Foreskin melanocyte (primary cell): ENCODE measurements at places on chromosomes 13 and 19.

DNA sequence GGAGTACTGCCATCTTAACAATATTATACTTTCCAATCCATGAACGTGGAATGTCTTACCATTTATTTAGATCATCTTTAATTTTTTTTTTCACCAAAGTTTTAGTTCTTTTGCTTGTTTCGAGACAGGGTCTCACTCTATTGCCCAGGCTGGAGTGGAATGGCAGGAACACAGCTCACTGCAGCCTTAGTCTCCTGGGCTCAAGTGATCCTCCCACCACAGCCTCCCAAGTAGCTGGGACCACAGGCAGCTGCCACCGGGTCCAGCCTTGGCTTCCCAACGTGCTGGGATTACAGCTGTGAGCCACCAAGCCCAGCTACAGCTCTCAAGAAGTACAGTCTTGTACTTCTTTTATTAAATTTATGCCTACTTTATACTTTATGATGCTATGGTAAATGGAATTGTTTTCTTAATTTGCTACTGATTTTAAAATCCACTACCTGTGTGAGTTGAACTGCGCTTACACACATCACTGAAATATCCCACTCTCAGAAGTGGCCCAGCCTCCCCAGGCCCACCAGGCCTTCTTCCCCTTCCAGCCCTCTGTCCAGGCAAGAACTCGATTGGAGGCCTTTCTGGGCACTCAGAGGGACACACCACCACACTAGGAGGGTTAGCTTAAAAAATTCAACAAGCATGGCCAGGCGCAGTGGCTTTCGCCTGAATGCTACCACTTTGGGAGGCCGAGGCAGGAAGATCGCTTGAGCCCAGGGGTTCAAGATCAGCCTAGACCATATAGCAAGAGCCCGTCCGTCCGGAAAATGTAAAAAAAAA lies 1.0 kb upstream of the PGLS start:
- DNase-seq = no peak

DNA sequence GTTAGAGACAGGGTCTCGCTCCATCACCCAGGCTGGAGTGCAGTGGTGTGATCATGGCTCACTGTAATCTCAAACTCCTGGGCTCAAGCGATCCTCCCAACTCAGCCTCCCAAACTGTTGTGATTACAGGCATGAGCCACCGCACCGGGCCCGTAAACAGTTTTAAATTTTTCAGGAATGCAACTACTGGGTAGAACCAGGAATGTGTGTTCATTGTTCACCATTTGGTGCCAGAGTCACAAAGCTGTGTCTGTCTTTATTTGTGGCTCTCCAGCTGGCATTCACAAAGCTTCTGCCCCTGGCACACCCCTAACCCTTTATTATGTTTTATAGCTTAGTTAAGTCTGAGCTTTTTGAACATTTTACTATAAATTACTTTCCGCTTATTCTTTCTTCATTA lies 19.8 kb upstream of the ACP7 start:
- no peak for DNase-seq

DNA sequence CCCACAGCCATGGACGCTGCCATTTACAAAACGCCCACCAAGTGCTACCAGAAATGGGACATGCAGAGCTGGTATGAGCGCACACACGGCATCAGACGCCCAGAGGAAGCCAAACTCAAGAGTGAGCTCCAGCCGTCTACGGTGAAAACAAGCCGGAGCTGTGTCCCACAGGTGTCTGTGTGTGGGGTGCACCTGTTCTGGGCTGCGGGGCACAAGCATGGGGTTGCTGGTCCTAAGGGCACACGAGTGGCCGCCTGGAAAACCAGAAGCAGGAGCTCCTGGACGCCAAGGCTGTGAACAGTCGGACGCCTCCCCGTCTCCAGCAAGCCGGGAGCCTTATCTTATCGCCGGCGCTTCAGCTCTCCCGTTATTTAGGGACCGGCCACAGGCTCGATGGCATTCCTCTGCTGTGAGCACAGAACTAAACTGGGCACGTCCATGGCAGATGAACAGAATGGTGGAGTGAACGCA lies 1.3 kb downstream of the ADPRHL1 start:
- no peak for DNase-seq

GRCh38 chr19:53432088-53432661 lies 391 bp downstream of the ZNF761 start:
- no peak for DNase-seq

GRCh38 chr13:41837629-41838028 lies 123.3 kb downstream of the VWA8 start:
- no peak for DNase-seq

DNA sequence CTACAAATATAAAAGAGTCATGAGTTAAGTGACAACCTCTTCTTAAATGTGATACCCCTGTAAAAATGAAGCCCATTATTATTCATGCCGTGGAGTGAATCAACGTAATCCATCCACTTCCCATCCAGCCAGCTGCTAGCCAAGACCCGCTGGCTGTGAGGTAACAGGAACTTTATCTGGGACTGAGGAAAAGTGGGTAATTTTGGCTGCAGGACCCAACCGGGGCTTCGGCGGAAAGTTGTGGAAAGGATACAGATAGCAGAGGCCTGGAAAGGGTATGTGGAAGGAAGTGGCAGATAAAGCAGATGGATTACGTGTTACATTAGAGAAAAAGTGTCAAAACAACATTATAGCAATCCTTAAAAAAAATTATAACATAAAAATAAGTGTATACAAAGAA lies 48.3 kb downstream of the SLC7A1 start:
- no peak for DNase-seq

GRCh38 chr19:17406046-17406886 lies 836 bp upstream of the BST2 start:
- DNase-seq = peak; percentile 45

- DNase-seq = peak; percentile 93
Measured at GRCh38 chr13:20125129-20125782, 35.6 kb downstream of the GJA3 start.

- no peak for DNase-seq
Measured at GRCh38 chr13:25702386-25702785, 330.6 kb downstream of the ATP8A2 start.

DNA sequence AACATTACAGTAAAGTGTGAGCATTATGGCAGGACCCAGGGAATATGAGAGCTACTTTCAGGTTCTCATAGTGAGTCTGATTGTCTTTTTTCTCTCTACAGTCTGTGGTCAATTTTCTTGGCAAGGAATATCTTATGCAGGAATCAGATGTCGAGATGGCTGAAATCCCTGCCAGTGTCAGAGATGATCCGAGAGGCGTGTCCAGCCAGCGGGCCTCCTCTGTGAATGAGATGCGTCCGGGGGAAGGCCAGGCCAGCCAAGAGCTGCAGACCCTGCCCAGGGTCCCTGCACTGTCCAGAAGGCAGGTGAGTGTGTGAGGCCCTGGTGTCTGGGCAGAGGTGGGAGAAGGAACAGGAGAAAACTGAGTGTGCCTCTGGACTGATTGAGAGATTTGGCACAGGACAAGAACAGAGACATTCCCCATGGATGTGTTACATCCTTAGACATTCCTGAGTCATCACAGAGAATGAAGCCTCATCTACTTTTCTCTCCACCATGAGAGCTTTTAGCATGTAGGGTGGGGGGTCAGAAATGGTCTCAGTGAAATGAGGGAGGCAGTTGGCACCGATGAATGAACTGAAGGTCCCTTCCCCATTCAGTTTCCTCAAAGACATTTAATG lies 27.3 kb upstream of the EDDM13 start:
- DNase-seq = no peak

DNA sequence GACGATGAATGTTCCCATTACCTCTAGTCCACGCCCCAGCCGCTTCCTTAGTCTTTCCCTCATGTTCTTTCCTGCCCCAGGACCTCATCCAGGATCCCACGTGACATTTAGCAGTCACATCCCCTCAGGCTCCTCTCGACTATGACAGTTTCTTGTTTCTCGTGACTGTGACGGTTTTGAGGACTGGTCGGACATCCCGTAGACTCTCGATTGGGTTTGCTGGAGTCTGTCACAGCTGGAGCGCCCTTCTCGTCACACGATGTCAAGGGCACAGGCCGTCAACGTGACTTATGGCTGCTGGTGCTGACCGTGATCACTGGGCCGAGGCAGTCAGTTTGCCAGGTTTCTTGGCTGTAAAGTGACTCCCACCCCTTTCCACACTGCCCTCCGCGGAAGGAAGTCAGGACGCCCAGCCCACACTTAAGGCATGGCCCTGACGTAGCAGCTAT lies 22.8 kb downstream of the ELAVL1 start:
- DNase-seq = peak; percentile 38

DNA sequence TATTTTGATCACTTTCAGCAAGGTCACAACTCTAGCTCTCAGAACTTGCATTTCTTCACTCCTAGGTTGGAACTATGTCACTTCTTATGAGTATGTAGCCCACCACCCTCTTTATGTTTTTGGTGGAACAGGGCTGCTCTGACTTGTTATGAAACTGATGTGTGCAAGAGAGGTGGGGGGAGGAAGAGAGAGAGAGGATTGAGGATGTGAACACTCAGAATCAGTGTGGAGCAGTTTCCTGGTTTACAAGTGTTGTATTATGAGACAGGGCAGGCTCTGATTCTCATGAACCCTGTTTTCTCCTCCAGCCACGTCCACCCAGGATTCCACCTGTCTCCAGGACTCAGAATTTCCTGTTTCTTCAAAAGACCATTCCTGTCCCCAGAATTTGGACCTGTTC lies 16.1 kb downstream of the ZNF317 start:
- no peak for DNase-seq

GRCh38 chr13:63026285-63026797 lies 1610.7 kb upstream of the PCDH20 start:
- no peak for DNase-seq

DNA sequence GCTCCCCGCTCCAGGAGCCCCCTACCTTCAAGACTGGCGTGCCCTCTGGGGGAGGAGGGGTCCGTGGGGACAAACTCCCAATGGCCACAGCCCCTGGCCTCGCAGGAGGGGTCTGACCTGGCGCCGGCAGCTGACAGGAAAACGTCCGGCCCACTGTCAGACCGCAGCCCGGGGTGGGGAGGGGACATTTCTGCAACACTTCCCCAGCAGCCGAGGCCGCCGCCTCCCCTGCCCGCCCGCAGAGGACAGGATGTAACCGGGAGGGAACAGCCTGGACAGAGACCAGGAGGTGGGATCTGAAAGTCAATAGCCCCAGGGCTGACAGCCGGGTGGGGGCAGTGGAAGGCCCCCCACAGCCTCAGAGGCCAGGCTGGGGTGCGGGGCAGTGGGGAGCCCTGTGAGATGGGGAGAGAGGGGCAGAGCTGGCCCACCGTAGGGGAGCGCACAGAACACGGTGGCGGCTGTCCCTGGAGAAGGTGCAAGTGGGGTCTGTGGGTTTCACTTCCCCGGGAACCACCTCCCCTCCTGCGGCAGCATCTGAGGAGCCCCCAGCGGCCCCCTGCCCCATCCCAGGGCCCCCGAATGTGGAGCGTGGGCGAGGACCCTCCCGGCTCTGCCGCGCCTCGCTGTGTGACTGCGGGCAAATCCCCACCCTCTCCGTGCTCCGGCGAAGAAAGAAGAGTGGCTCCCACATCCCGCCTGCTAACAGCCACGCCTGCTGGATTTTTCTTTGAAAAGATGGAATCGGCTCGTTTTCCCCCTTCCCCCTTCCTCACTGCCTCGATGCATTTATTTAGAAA lies at the start of gene PEAK3:
TSS of gene PEAK3 (minus strand) at position 114 of the 800 bp plus-strand sequence. CDS start 1,244 bp downstream, outside the sequence.
- DNase-seq = no peak

DNA sequence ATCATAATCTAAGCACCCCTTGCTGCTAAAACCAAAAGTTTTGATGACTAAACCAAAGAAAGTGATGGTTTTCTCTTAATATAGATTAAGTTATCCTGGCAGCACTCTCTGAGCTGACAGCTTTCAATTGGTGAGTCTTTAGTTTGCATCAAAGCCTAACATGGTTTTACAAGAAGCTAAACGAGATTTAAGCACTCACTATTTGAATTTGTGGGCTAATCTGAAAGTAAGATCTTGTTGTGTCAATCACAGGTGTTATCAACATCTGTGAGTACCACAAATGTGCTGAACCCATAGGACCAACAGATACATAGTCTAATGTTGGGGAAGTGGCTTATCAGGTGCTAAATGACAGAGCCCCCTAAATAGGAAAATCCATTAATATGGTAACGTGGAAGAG lies 223.9 kb downstream of the LHFPL6 start:
- no peak for DNase-seq

DNA sequence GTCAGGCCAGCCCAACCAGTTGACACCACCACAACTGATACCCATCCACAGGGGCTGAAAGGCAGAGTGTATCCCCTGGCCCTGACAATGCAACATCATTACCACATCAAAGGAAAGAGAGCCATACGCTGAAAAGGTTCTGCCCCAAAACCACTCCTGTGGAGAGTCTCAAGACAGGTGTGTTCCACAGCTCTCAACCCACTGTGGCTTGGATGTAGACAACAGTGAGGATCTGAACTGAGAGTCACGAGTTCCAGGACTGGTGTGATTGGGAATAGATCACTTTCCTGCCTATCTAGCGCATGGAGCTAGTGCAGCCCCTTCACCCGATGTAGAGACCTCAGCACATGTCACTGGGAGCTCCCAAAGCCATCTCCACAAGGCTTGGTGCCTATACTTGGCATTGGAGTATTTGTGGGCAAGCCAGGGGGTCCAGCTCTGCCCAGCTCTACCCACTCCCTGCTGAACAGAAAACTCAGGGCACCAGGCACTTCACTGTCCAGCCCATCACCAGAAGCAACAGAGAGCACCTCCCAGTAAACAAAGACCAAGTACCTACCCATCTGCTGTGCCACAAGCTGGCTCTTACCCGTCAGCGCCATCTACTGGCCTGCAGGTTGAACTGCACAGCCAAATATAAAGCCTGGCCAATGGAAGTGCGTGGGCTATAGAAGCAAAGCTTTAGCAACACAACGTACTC lies 579.5 kb downstream of the UQCRFS1 start:
- DNase-seq = peak; percentile 66

DNA sequence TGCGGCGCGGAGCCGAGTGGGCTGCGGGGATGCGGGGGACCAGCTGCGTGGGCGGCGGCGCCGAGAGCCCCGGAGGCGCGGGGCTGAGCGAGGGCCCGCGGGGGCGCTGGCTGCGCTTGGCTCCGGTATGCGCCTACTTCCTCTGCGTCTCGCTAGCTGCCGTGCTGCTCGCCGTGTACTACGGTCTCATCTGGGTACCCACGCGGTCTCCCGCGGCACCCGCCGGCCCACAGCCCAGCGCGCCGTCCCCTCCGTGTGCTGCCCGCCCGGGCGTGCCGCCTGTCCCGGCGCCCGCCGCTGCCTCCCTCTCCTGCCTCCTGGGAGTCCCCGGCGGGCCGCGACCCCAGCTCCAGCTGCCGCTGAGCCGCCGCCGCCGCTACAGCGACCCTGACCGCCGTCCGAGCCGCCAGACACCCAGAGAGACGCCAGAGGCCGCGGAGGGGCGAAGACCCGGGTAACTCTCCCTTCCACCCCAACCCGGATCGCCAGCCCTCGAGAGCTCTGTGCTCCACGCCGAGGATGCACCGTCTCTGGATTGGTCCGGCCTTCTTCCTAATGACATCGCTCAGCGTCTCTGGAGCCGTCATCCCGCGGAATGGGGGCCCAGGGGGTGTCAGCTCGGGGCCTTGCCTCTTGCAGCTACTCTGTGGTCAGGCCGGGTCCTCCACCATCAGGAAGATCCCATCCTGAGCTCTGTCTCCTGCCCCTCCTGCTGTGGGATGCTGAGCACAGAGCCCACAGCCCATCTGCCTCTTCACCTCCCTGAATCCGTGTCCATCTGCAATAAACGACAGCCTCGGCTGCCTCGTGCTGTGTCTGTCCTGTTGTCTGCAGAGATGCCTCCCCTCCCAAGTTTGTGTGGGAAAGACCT lies 441 bp downstream of the INAFM1 start:
- no peak for DNase-seq

GRCh38 chr13:36259361-36260137 lies 38.1 kb downstream of the CCDC169 start:
- no peak for DNase-seq
